ENCODE measurements at places on chromosomes 5 and 9.

DNA sequence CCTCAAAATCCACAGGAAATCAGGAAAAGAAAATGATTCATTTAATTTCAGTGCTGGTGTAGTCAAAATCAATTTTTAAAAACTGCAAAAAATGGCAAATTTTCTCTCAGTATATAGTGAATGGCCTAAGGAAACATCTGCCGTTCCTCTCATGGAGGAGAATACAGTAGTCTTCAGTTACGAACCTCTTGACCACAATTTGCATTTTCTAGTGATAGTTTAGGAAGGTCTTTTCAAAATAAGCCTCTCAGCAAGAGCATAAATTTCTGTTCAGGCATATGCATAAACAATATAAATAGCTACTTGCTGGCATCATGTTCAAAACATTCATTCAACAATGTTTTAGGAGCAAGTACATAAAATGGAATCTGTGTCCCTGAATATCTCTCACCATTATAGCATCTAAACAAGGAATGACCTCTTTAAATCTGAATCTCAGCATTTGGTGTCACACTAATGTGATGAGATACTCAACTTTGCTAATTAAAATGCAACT lies 33.5 kb downstream of the HAPLN1 start:
- DNase-seq = no peak

DNA sequence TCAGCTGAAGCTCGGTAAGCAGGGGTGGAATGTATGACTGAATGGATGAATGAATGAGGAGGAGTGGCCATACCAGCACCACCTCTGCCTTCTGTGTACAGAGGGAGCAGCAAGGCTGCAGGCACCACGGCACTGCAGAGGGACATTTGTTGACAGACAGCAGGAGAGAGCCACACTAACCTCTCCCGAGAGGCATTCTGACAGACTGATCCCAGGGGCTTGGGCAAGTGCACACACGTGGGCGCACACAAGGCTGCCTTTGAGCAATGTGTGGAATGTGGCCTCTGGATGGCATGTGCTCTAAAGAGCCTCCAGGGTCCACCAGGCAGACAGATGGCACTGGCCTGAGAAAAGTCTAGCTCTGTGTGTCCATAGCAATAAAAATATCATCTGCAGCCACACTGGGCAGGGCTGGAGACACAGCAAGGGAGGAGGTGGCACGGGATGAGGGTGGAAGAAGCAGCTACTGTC lies 111.8 kb downstream of the ACTL7B start:
- no peak for DNase-seq

DNA sequence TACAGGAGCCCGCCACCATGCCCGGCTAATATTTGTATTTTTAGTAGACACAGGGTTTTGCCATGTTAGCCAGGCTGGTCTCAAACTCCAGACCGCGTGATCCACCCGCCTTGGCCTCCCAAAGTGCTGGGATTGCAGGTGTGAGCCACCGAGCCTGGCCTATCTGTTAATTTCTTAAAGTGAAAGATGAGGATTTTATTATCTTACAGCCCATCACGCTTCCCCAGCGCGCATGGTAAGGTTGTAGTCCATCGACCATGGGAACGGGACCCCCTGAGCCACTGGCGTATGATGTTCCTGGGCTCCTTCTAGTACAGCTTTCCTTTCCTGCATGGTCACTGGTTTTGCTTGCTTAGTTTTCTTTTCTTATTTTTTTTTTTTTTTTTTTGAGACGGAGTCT lies 8.7 kb downstream of the CDHR2 start:
- DNase-seq = no peak

DNA sequence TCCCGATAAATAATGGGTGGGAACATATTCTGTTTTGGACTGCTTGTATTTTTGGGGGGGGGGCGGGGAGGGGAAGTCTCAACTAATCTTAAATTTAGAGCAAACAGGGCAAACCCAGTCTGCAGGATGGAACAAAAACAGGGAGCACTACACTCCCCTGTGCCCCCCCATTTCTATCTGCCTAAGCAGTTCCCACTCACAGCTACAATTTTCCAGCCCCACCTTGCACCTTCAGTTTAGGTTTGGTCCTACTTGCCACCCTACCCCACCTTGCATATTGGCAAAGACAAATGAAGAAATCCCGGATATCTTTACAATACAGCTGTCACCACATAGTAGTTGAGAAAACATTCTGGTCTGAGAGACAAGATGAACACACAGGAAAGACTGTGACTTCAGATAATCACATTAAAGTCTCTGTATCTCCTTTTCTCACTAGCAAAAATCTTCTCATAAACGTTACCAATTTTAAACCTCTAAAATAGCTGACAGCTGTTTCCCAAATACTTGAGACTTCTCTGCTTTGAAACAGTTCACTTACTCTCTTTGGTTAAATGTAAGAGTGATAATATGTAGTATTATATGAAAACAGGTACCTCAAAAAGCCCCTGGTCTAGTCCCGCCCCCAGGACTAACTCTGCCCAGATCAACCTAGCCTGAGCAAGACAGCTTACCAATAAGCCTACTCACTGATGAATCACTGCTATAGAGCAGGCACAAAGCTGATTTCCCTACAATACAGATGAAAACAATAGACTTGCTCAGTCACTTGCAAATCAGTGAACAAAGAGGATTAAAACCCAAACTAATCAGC lies 5.2 kb upstream of the RAPGEF6 start:
- DNase-seq = no peak

GRCh38 chr5:32323741-32324140 lies 11.0 kb upstream of the MTMR12 start:
- no peak for DNase-seq

GRCh38 chr5:172031894-172032461 lies 25.5 kb upstream of the FBXW11 start:
- DNase-seq = no peak

DNA sequence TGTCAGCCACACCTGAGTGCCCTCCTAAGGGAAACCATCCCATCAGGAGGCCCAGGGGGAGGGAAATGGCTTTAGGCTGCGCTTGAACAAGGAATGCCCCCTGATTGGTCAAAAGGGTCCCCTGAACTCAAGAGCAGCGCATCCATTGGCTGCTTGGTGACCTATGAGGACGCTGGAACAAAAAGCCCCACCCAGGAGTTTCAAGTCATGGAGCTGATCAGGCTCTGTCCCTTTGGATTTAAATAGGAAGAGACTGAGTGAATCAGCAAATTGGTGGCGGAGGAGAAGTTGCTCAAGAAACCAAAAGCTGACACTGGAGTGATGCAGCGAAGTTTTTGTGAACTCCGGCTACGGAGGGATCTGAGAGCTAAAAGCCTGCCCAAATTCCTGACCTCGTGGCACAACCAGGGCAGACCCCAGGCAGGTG lies 66.7 kb downstream of the SMIM23 start:
- no peak for DNase-seq

GRCh38 chr5:167451076-167451475 lies 840.4 kb upstream of the WWC1 start:
- no peak for DNase-seq

DNA sequence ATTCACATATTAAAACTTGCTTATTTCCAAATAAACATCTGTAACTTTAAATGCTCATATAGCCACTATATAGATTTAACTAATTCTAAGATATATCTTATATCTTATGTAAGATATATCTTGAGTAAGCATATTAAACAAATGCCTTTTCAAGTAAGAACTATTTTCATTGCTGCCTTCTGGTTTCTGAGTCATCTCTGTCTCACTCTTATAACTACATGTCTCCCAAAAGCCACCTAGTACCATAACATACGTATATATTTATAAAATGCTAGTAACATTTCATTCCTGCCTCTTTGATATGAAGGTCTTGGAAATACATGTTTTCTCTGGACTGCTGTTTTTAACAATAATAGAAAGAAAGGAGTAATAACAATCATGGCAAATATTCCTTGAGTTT lies 429.5 kb downstream of the DTWD2 start:
- DNase-seq = no peak

All from head of caudate nucleus (tissue), 42 donors.